ENCODE measurements at places on chromosomes 6 and 20. TPM values are rescaled to one million over a fixed set of nuclear protein-coding genes. Genes with fewer than 3 reads are reported as not detected.

DNA sequence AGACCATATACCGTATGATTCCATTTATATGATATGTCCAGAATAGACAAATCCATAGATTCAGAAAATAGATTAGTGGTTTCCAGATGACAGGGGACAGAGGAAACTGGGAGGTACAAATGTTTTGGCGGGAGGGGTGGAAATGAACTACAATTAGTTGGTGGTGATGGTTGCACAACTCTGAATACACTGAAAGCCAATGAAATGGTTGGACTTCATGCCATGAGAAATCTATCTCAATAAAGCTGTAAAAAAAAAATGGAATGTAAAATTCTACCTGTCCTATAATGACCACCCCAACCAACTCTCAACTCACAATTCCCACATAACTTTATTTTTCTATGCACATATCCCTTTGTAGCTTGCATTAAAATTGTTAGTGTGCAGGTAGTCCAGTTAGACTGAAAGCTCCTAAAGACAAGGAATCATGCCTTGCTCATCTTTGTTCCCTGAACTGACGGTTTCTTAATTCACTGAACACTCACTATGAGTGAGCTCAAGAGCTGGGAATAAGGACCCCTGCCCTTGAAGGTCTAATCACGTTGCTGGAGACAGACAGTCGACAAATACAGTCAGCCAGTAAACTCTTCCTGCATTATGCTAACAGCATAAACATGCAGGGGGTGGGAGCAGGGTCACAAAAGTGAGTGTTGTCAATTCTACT is 1.4 kb downstream of the DCDC2 start:
- DNase-seq, result no peak

The SNHG17 gene
- 6.1 TPM for total RNA-seq

- DNase-seq, result peak; percentile 42
Observed at GRCh38 chr20:6769903-6770785, 2.7 kb downstream of the BMP2 start.

DNA sequence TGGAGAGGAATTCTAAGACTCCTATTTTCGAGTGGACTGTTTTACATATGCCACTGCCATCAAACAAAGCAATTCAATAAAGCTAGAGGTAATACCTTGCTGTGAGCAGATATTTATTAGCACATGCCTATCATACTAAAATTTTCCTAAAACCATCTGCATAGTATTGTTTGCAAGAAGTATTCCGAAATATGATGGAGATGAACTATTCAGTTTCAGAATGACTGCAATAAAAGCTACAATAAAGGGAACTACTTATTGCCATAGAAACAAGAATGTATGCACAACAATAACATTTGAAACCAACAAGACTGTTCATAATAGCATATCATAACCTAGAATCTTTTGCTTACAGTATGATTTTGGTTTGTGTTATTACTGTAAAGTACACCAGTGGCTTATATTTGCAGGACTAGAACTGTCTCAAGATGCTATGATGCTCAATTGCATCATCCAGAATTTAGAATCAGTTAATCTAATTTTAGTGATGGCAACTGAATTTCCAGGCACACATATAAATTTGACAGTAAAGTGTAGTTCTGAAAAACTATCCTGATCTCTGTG is 144.3 kb downstream of the GRIK2 start:
- DNase-seq, result no peak

- no peak for DNase-seq
Observed at GRCh38 chr6:110652520-110652919, 162.7 kb downstream of the CDK19 start.

GRCh38 chr20:39795401-39796272 is 833.5 kb downstream of the DHX35 start:
- peak; percentile 81 for DNase-seq

The SOBP gene
- total RNA-seq, result 1.6 TPM

DNA sequence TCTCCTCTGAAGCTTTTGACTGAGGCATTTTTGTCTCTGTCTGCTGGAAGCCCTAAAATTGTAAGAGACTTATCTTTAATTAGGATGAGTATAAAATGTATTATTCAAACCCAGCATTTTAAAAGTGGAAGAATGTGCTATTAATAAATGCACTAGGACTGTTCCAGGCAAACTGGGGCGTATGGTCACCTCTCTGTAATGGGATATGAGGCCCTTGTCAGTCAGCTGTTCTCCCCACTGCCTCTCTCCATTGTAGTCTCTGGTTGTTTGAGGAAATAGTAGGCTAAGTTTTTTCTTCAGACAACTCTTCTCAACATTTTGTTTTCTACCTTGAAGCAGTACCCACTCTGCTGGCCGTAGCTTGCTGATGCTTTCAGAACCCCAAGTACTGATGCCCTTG is 14.3 kb upstream of the DEF6 start:
- DNase-seq, result no peak

The ZBTB22 gene
- total RNA-seq, result 18.0 TPM

DNA sequence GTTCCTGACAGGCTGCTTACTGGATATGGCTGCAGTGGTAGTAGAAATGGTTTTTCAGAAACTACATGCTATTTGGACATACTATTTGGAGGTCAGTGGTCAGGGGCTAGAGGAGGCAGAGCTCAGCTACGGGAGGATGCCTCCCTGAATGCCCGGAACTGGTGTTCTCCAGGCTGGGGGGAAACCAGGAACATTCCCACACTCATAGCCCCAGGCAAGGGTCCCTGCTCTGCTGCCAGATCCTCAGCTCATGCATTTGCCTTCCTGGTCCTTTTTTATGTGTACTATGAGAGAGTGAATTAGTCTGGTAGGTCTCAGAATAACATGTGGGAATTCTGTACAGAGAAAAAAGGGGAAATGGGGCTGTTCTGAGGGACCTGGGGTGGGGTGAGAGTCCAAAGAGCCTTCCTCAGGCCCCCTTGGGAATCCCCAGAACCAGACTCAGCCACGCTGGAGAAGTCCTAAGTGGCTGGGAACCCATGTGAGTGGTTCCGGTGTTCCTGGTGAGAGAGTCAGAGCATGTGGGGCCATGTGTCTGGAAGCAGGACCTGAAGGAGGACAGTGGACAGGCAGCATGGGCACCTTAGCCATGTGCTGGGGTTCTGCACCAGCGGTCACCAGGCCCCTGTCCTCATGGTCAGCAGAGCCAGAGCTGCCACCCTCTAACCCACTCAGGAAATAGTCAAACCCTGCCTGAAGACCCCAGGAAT is 58.0 kb upstream of the MYL9 start:
- no peak for DNase-seq

DNA sequence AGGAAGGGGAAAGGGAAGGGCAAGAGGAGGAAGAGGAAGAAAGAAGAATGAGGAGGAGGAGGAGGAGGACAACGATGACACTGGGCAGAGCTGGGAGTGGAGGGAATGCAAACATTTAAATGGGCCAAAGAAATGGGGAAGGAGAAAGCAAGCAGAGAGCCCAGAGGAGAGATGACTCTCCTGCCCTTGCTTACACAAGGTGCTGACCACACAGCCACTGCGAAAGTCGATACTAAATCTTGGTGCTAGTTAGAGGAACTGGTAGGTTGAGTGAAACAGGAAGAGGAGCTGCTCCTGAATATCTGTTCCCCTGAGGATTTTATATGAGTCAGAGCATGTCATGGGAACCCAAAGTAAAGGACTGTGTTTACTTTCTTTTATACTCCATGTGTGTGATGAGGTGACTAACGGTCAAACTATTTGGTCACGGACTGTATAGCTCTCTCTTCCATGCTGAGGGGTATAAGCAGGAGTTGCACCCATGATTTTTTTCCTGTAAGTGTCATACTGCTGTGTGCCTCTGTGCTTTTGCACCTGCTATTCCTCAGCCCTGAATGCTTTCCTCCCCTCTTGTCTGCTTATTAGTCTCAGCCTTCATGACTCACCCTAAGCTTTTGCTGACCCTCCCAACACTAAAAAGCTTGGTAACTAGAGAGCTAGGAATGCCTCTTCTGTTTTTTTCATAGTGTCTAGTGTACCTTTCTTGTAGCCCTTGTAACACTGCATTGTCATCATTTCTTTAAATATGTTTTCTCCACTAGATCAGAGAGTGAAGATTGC is 9.5 kb upstream of the PAQR8 start:
- DNase-seq, result peak; percentile 100

DNA sequence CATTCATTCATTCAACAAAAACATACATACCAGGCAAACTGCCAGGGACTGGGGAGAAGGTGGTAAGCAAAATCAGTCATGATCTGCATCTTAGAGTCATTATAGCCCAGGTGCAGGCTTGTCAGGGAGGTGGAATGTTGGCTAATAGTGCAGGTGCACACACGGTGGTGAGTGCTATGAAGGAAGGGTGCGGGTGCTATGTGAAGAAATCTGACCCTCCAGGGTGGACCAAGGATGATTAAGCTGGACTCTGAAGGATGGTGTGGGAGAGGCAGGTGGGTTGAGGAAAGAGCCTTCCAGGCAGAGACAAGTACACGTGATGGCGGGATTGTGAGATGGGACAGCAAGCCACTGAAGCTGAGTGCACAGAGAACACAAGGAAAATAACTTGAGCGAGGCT is 77.4 kb downstream of the B3GAT2 start:
- DNase-seq, result no peak

The CALHM4 gene
- total RNA-seq, result not detected

DNA sequence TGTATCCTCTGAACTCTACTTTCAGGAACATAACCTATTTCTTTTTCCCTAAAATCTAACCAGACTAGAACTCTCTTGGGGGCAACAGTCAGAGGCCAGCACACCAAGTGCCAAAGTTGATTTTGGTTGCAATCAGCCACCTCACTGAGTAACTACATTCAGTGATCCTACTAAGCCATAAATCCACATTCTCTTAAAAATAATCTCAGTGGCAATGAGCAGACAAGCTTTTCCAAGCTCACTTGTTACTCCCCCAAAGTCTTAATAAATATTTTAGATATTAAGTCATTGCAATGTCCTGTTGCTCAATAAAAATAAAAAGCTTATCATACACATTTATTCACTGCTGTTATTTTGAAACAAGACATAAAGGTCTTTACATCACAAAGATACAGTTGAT is 9.8 kb downstream of the RGS17 start:
- no peak for DNase-seq

DNA sequence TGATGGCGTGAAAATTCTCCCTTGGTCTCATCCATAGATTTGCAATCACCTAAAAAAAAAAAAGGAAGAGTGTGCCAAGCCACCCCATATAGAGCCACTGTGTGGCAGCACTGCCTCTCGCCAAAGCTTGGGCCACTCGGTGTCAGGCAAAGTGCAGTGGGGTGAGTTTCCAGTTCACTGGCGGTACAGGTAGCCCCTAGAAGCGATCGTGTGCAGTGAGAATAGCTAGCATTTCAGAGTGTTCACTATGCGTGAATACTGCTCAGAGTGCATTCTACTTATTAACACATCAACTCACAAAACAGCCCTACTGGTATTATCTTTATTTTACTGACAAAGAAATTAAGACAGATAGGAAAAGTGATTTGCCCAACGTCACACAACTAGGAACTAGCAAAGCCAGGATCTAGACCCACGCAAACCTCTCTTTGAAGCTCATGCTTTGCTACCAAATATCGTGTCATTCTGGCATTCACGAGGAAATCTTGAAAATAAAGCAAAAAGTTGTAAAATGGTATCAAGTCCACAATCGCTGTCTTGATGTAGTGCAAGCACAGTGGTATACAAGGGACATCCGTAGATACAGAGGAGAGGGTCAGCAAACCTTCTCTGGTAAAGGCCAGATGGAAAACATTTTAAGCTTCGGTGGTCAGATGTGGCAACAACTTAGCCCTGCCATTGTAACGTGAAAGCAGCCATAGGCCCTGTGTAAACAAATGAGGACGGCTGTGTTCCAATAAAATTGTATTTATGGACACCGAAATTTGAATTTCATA is 10.4 kb upstream of the GCNT2 start:
- DNase-seq, result peak; percentile 75

The TFAP2D gene
- not detected for total RNA-seq

GRCh38 chr6:30781743-30782424 is 37.5 kb upstream of the IER3 start:
- peak; percentile 100 for DNase-seq

The FAM83C gene
- not detected for total RNA-seq

Measured in M059J (cell line).